ENCODE measurements at places on chromosomes 4 and X.

- DNase-seq = no peak
Observed at GRCh38 chr4:159079074-159079473, 23.8 kb upstream of the RAPGEF2 start.

- no peak for DNase-seq
Observed at GRCh38 chr4:176238826-176239225, 30.2 kb downstream of the ASB5 start.

DNA sequence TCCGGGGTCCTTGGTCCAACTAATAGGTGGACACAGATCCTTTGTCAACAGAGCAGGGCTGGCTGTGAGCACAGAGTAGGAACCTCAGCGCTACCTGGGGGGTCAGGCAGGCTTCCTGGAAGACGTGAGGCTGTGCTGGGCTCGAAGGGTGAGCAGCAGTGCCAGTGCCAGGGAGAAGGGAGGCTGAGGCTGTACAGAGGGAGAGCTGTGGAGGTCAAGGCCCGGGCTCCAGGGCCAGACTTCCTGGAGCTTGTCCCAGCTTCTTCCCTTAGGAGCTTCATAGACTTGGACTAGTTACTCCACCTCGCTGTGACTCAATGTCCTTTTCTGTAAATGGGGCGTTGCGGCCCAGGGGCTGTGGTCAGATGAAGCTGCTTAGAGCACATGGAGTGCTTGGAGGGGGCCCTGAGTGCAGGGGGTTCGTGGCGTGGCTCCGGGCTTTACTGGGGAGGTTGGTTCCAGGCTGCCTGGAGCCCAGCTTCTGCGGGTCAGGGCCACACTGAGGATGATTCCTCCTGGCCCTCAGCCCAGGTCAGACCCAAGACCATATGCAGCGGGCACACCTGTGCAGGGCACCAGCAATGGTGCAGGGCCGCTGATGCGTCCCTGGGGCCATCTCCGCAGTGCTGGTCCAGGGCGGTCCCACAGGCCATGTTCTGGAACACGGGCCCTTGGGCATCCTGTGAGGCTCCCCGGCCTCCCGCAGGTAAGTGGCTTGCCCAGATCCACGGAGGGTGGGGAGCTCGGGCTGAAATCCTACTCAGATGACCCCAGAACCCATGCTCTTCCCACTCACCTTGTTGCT lies 98.1 kb downstream of the DCTD start:
- DNase-seq = no peak

DNA sequence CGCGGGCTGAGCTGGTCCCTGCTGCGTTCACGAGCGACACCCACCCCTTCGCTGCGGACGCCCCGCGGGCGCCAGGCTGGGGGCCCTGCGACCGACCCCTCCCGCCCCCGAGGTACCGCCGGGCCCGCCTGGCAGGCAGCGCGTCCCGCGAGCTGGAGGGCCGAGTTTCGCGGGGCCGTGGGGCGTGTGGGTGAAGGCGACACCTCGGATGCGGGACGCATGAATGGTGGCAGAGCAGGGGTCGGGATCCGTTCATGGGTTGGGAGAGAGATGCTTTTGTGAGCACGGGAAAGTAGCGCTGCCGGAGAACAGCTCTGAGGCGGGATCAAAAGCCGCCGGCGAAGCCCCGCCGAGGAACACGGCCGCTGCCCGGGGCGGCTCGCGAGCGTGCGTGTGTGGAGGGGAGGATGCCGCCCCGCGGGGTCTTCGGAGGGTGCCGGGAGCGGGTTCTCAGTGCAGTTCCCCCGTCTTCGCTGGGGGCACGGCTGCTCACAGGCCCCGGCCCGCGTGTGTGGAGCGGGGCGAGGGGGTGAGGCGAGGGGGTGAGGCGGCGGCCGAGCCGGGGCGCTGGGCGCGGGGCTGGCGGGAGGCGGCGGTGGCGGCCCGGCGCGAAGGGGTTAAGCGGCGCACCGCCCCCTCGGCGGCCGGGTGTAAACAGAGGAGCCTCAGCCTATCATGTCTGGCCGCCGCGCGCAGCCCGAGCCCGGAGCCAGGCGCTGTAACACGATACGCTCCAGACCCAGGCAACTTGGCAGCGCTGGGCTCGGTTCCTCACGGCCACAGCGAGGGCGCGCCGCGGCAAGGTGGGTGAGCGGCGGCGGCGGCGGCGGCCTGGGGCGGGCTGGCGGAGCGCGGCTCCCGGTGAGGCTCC lies 205.3 kb downstream of the TENM3 start:
- DNase-seq = peak; percentile 94

DNA sequence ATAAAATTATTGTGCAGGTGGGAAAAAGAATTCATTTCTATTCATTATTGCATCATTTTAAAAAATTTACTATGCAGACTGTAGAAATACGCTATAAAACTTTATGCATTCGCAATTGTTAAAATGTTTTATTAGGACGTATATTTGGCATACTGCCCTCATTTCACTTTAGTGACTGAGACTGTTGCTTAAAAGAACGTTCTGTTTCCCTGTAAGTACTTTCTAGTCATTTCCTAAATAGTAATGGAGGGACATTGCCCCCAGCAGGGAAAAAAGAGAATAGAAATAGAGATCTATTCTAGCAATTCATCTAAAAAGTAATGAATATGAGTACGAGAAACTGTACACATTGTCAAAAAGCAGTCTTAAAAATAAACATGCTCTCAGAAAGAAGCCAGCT lies 1295.8 kb upstream of the TENM3 start:
- peak; percentile 8 for DNase-seq

DNA sequence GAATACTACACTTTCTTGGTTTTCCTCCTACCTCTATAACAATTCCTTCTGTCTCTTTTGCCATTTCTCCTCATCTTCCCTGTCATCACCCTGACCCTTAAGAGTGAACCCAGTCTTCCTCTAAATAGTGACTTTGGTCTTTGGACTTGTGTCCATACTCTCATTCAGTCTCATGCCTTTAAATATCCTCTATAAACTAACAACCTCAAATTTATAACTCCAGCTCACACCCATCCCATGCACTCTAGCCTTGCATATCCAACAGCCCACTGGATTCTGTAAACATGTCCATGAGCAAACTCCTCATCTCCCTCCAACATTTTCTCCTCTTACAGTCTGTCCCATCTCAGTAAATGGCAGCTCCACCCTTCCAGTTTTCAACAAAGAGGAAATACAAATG lies 15.0 kb downstream of the BCLAF3 start:
- no peak for DNase-seq

GRCh38 chrX:9899640-9900111 lies 67.5 kb upstream of the CLDN34 start:
- no peak for DNase-seq

DNA sequence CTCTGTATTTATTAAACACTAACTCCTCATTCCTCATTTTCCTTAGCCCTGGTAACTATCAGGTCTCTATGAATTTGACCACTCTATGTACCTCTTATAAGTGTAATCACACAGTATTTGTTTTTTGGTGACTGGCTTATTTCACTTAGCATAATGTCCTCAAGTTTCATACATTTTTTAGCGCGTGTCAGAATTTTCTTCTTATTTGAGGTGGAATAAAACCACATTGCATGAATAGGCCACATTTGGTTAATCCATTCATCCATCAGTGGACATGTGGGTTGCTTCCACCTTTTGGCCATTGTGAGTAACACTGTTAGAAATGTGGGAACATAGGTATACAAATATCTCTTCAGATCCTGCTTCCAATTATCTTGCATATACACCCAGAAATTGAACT lies 341.2 kb upstream of the BOD1L1 start:
- no peak for DNase-seq

DNA sequence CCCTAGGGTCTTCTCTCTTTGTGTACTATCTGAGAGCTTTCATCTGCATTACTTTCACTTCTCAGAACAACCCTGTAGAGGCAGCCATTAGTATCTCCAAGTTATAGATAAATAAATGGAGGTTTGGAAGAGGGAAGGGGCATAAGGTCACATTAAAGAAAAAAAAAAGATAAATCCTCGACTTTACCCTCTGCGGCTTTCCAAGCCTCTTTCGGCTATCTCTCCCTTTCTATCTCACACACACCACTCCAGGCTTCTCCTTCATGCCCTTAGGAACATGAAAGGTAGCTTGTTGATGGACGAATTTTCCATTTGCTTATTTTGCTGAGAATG lies 660 bp upstream of the ARHGEF9 start:
- DNase-seq = no peak

DNA sequence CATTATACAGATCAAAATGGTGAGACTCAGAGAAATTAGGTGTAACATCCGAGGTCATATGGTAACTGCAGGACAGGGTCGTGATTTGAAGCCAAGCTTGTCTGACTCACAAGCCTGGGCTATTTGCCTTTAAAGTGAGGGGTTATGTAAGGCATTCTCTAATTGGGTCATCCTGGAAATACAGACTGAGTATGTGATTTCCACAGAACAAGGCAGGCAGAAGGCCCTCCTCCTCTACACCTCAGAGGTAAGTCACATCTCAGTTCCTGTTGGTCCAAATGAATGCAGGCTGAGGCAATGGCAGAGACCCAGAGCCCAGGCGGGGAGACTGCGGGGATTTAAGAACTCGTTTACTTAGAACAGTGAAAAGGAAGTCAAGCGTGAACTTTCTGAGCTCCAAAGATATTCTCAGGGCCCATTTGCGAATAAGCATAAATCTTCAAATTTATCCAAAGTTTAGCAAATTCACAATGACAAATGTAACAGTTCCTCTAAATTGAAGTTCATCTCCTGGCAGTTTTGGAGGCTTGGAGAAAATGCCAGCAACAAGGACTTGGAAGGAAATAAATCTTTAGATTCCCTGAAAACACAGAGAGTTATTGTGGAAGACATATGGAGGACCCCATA lies 153.3 kb downstream of the LDB2 start:
- no peak for DNase-seq

DNA sequence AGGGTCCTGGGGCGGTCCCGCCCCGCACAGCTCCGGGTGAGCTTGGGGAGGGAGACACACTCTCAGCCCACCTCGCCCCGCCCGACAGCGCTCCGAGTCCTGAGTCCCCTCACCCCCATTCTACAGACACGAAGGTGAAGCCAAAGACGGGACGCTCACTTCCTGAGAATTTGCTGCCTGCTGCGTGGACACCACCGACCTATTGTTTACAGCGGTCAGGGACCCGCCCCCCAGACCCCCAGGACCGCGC lies 796 bp upstream of the ZNF141 start:
- DNase-seq = no peak

Measured in T47D (cell line).